Activated CD4-positive, alpha-beta T cell treated with anti-CD3 and anti-CD28 coated beads for 36 hours (primary cell): ENCODE measurements at places on chromosomes 11 and 22. TPM values are rescaled to one million over a fixed set of nuclear protein-coding genes. Genes with fewer than 3 reads are reported as not detected.

TSKU gene
- total RNA-seq, result 8.0 TPM

TEX54 gene
- not detected for total RNA-seq

XRRA1 gene
- total RNA-seq, result 7.8 TPM

HIRA gene
- total RNA-seq, result 31.2 TPM

MMP7 gene
- total RNA-seq, result not detected

POU2AF1 gene
- 9.6 TPM for total RNA-seq

OR6T1 gene
- total RNA-seq, result not detected

OR52M1 gene
- not detected for total RNA-seq

PRR33 gene
- total RNA-seq, result 0.07 TPM

BACE1 gene
- total RNA-seq, result 1.0 TPM

PGA5 gene
- total RNA-seq, result not detected

FAM180B gene
- 0.11 TPM for total RNA-seq

IL17REL gene
- total RNA-seq, result 0.16 TPM

- peaks cover 3% of the 10 kb centered on the region for H3K36me3 ChIP-seq
- H3K27ac ChIP-seq, result no peak overlapping the region
- H3K4me3 ChIP-seq, result no peak overlapping the region
- no peaks in the 10 kb centered on the region for H3K4me1 ChIP-seq
- no peak for DNase-seq
- H3K27me3 ChIP-seq, result peaks cover 2% of the 10 kb centered on the region
Observed at GRCh38 chr22:32916025-32916424, 114.5 kb downstream of the TIMP3 start.

GRCh38 chr11:16086229-16086819 is 270.0 kb downstream of the SOX6 start:
- DNase-seq, result no peak
- H3K36me3 ChIP-seq, result no peaks in the 10 kb centered on the region
- H3K27me3 ChIP-seq, result no peaks in the 10 kb centered on the region
- H3K27ac ChIP-seq, result no peak overlapping the region
- no peak overlapping the region for H3K4me3 ChIP-seq

DNA sequence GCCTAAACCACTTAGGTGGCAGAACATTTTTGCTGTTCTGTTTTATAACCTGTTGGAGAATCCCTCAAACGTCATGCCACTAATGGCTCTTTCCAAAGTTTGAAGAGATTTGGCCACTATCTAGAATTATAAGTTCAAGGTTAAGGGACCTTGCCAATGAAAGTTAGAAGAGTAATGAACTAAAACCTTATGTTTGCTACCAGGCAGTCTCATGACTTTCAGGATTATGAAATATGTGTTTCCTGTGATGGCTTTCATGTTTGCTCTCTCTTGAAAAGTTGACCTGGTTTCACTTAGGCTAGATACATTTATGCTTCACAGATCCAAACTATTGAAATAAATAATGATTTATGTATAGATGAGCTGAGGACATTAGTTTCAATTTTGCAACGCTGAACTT is 340.0 kb downstream of the LRRC4C start:
- no peaks in the 10 kb centered on the region for H3K27me3 ChIP-seq
- H3K36me3 ChIP-seq, result no peaks in the 10 kb centered on the region
- H3K4me1 ChIP-seq, result no peaks in the 10 kb centered on the region
- no peak overlapping the region for H3K27ac ChIP-seq
- H3K4me3 ChIP-seq, result no peak overlapping the region
- DNase-seq, result no peak

DNA sequence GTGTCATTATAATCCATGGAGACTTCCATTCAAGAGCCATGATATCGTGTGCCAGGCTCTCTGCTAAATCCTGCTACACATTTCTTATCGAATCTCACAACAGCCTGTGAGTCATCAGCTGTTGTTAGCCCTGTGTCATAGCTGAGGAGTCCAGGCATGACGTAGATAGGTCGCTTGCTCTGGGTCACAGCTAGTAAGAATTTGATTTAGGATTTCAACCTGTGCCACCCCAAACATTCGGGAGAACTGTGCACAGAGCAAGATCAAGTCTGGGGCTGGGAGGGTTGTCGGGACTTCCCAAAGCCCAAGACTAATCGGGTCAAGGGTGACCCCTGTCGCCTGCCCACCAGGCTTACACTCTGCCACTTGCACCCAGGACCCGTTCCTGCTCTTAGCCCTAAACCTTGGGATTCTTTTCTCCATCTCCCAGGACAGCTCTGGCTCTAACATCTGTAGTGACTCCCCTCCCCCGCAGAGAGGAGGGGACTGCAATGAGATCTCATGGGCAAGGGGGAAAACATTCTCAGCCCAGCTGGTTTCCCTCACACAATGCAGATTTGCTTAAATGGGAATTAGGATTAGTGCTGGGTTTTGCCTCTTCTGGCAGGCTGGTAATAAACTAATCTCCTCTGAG is 34.3 kb downstream of the TSPAN18 start:
- H3K27ac ChIP-seq, result no peak overlapping the region
- peaks cover 5% of the 10 kb centered on the region for H3K36me3 ChIP-seq
- H3K4me3 ChIP-seq, result no peak overlapping the region
- no peaks in the 10 kb centered on the region for H3K27me3 ChIP-seq
- no peak for DNase-seq

DNA sequence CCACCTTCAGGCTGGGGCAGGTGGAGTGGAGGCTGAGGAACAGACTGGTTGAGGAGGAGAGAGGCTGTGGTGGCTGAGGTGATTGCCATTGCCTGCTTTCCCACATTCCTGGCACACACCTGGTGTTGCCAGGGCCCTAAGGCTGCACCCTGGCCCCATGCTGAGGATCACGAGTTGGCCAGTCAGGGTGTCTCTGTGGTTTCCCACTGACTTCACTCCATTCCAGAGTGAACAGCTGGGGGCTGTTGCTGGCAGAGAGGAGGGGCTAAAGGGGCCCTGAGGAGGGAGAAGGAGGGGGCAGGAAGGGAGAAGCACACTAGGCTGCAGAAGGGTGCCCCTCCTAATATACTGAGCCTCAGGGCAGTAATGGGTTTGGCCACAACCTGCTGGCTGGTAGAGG is 1.8 kb downstream of the TMEM86A start:
- peaks cover 7% of the 10 kb centered on the region for H3K27me3 ChIP-seq
- peaks cover 18% of the 10 kb centered on the region for H3K4me1 ChIP-seq
- DNase-seq, result no peak
- H3K27ac ChIP-seq, result no peak overlapping the region

- H3K4me3 ChIP-seq, result no peak overlapping the region
- peaks cover 22% of the 10 kb centered on the region for H3K27me3 ChIP-seq
- H3K27ac ChIP-seq, result no peak overlapping the region
Observed at GRCh38 chr11:45180848-45181192, 34.4 kb downstream of the PRDM11 start.

- DNase-seq, result no peak
- H3K4me1 ChIP-seq, result no peaks in the 10 kb centered on the region
- no peak overlapping the region for H3K27ac ChIP-seq
- H3K27me3 ChIP-seq, result no peaks in the 10 kb centered on the region
- no peaks in the 10 kb centered on the region for H3K36me3 ChIP-seq
Observed at GRCh38 chr11:123585706-123586105, 68.7 kb downstream of the SCN3B start.

GRCh38 chr11:77071077-77071476 is 4.3 kb downstream of the CAPN5 start:
- DNase-seq, result no peak
- no peak overlapping the region for H3K27ac ChIP-seq
- no peaks in the 10 kb centered on the region for H3K27me3 ChIP-seq
- H3K4me1 ChIP-seq, result peaks cover 15% of the 10 kb centered on the region
- no peaks in the 10 kb centered on the region for H3K36me3 ChIP-seq

- peak within 1 kb of the TSS; percentile 97 for H3K27ac ChIP-seq
- H3K27me3 ChIP-seq, result no peaks in the 10 kb centered on the region
- peaks cover 36% of the 10 kb centered on the region for H3K36me3 ChIP-seq
- H3K4me1 ChIP-seq, result peaks cover 62% of the 10 kb centered on the region
Observed at GRCh38 chr11:3840870-3841425, at the start of gene RHOG. Gene RHOG, minus strand, starts transcription at chr11:3840959. Its CDS starts 12,821 bp downstream, at chr11:3828138.

DNA sequence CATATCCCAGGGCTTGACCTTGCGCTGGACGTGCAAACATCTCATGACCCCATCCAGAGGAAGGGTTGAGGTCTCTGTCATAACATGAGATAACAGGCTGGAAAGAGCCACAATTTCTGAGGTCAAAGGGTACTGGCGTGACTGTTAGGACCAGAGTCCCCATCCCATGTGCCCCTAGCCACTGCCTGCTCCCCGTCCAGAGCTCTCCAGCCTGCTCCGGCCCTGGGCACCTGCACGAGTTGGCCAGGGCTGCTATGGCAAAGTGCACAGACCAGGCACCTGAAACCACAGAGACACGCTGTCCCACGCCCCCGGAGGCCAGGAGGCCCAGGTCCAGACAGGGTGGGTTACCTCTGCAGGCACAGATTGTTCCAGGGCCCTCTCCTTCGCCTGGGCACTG is 58.9 kb downstream of the SHANK2 start:
- no peaks in the 10 kb centered on the region for H3K4me1 ChIP-seq
- no peaks in the 10 kb centered on the region for H3K36me3 ChIP-seq
- no peak for DNase-seq
- H3K27me3 ChIP-seq, result no peaks in the 10 kb centered on the region
- no peak overlapping the region for H3K27ac ChIP-seq

- H3K4me3 ChIP-seq, result no peak overlapping the region
- no peaks in the 10 kb centered on the region for H3K36me3 ChIP-seq
- H3K27ac ChIP-seq, result no peak overlapping the region
- no peaks in the 10 kb centered on the region for H3K27me3 ChIP-seq
- H3K4me1 ChIP-seq, result peaks cover 34% of the 10 kb centered on the region
Observed at GRCh38 chr22:46589141-46589748, 30.9 kb upstream of the GRAMD4 start.

GRCh38 chr11:68498321-68498720 is 37.8 kb downstream of the PPP6R3 start:
- H3K4me3 ChIP-seq, result no peak overlapping the region
- peaks cover 76% of the 10 kb centered on the region for H3K4me1 ChIP-seq
- H3K27ac ChIP-seq, result peak overlapping the region; percentile 18
- H3K27me3 ChIP-seq, result no peaks in the 10 kb centered on the region
- DNase-seq, result no peak
- H3K36me3 ChIP-seq, result peaks cover 9% of the 10 kb centered on the region

GRCh38 chr11:69293819-69294505 is at the start of gene MYEOV:
Gene MYEOV, plus strand, starts transcription at chr11:69294155. Its CDS starts 1,200 bp downstream, at chr11:69295355.
- H3K4me1 ChIP-seq, result peaks cover 41% of the 10 kb centered on the region
- H3K27me3 ChIP-seq, result no peaks in the 10 kb centered on the region
- peak; percentile 70 for DNase-seq
- no peak within 1 kb of the TSS for H3K4me3 ChIP-seq
- no peaks in the 10 kb centered on the region for H3K36me3 ChIP-seq
- H3K27ac ChIP-seq, result no peak within 1 kb of the TSS

- peaks cover 2% of the 10 kb centered on the region for H3K27me3 ChIP-seq
- no peak overlapping the region for H3K27ac ChIP-seq
- no peak overlapping the region for H3K4me3 ChIP-seq
- H3K4me1 ChIP-seq, result peaks cover 26% of the 10 kb centered on the region
Observed at GRCh38 chr22:39207141-39208012, 37.4 kb downstream of the PDGFB start.

- no peaks in the 10 kb centered on the region for H3K27me3 ChIP-seq
- DNase-seq, result peak; percentile 15
- H3K4me3 ChIP-seq, result no peak overlapping the region
- H3K4me1 ChIP-seq, result peaks cover 48% of the 10 kb centered on the region
Observed at GRCh38 chr11:95229199-95229992, 1.6 kb downstream of the SESN3 start.

- H3K4me1 ChIP-seq, result peaks cover 2% of the 10 kb centered on the region
- peaks cover 15% of the 10 kb centered on the region for H3K27me3 ChIP-seq
- no peak for DNase-seq
- H3K36me3 ChIP-seq, result no peaks in the 10 kb centered on the region
Observed at GRCh38 chr11:45365961-45366618, 79.9 kb upstream of the SYT13 start.

GRCh38 chr11:45803971-45804760 is 783 bp upstream of the SLC35C1 start:
- peaks cover 9% of the 10 kb centered on the region for H3K36me3 ChIP-seq
- H3K27me3 ChIP-seq, result no peaks in the 10 kb centered on the region
- H3K27ac ChIP-seq, result peak overlapping the region; percentile 86
- H3K4me1 ChIP-seq, result peaks cover 36% of the 10 kb centered on the region
- DNase-seq, result peak; percentile 80
- H3K4me3 ChIP-seq, result peak overlapping the region; percentile 91

- peak within 1 kb of the TSS; percentile 99 for H3K27ac ChIP-seq
- peak; percentile 78 for DNase-seq
- peaks cover 29% of the 10 kb centered on the region for H3K4me1 ChIP-seq
- peaks cover 46% of the 10 kb centered on the region for H3K36me3 ChIP-seq
- no peaks in the 10 kb centered on the region for H3K27me3 ChIP-seq
Observed at GRCh38 chr11:313787-314553, at the start of gene IFITM1. Gene IFITM1, plus strand, starts transcription at chr11:314040. Its CDS starts 131 bp downstream, at chr11:314171.

DNA sequence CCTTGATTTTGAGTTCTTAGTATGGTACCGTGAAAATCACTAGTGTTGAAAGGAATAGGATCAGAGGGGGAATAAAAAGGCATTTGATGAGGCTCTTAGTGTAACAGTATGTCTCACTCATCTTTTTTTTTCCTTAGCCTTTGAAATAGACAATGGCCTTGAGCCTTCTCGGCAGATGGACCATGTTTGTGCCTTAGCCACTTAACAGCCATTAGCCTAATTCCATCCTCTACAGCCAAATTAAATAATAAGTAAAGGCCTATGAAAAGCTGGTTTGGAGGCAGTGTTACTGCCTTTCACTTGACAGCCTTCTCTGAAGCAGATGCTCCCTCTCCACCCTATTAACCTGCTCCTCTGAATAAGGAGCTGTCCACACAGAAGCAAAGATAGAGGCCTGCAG is 580.7 kb downstream of the NTM start:
- no peak for DNase-seq
- no peaks in the 10 kb centered on the region for H3K36me3 ChIP-seq
- no peak overlapping the region for H3K27ac ChIP-seq

GRCh38 chr22:50301581-50301991 is 5.9 kb downstream of the PLXNB2 start:
- peaks cover 6% of the 10 kb centered on the region for H3K4me1 ChIP-seq
- no peak for DNase-seq
- no peak overlapping the region for H3K27ac ChIP-seq
- peaks cover 30% of the 10 kb centered on the region for H3K27me3 ChIP-seq
- no peaks in the 10 kb centered on the region for H3K36me3 ChIP-seq
- no peak overlapping the region for H3K4me3 ChIP-seq
